ENCODE measurements at places on chromosomes 16 and 17.

DNA sequence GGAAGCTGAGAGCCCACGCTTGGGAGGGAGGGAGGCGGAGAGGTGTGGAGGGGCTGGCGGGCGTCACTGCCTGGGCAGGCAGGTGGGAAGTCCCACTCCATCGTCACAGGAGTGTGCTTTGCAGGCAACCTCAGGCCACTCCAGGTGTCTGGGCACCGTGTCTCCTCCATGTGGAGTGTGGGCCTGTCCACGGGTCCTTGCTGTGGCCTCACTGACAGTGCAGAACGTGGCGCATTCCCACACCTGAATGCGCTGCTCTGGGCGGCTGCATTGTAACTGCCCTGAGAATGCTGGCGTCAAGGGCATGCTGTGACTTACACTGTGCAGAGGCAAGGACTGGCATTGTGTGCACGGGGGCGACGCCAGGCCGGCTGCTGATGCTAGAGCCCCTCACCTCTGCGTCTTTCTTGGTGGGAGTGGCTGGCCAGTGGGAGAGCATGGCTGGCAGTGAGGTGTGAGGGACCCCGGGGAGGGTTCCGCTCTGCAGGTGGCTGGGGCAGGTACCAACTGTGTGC, 66.4 kb downstream of the BANP start:
- DNase-seq = no peak
- no peaks in the 10 kb centered on the region for H3K27me3 ChIP-seq
- no peaks in the 10 kb centered on the region for H3K4me1 ChIP-seq

DNA sequence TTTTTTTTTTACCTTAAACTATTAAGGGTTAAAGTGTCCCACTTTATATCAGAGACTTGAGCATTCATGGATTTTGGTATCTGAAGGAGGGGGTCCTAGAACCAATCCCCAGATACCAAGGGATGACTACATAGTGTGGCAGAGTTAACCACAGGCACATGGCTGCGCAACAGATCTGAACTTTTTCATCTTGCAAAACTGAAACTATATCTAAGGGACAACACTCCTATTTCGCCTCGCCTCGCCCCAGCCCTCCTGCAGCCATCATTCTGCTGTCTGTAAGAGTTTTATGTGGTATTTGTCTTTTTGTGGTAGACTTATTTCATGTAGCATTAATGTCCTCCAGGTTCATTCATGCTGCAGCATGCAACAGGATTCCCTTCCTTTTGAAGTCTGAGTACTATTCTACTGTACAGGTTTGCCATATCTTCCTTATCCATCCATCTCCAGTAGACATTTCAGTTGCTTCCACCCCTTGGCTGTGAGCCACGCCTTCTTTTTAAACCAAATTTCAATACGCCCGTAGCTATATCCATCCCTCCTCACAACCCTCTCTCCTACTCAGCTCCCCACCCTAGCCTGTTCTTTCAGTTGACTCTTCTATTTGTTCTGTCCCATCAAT, 53.2 kb downstream of the AMFR start:
- H3K4me1 ChIP-seq = peaks cover 16% of the 10 kb centered on the region
- no peak overlapping the region for H3K4me3 ChIP-seq
- H3K36me3 ChIP-seq = peaks cover 21% of the 10 kb centered on the region
- no peak overlapping the region for H3K27ac ChIP-seq
- no peaks in the 10 kb centered on the region for H3K27me3 ChIP-seq
- no peak for DNase-seq

GRCh38 chr16:56625140-56625942, at the start of gene MT1E:
Gene MT1E, plus strand, starts transcription at chr16:56625781. Its CDS starts 71 bp downstream, at chr16:56625852.
- H3K36me3 ChIP-seq = no peaks in the 10 kb centered on the region
- no peaks in the 10 kb centered on the region for H3K27me3 ChIP-seq
- peak; percentile 97 for DNase-seq
- peaks cover 4% of the 10 kb centered on the region for H3K4me1 ChIP-seq

- H3K36me3 ChIP-seq = no peaks in the 10 kb centered on the region
- peak; percentile 32 for DNase-seq
These were observed 6.2 kb downstream of the MPP2 start for GRCh38 chr17:43900858-43901754.

DNA sequence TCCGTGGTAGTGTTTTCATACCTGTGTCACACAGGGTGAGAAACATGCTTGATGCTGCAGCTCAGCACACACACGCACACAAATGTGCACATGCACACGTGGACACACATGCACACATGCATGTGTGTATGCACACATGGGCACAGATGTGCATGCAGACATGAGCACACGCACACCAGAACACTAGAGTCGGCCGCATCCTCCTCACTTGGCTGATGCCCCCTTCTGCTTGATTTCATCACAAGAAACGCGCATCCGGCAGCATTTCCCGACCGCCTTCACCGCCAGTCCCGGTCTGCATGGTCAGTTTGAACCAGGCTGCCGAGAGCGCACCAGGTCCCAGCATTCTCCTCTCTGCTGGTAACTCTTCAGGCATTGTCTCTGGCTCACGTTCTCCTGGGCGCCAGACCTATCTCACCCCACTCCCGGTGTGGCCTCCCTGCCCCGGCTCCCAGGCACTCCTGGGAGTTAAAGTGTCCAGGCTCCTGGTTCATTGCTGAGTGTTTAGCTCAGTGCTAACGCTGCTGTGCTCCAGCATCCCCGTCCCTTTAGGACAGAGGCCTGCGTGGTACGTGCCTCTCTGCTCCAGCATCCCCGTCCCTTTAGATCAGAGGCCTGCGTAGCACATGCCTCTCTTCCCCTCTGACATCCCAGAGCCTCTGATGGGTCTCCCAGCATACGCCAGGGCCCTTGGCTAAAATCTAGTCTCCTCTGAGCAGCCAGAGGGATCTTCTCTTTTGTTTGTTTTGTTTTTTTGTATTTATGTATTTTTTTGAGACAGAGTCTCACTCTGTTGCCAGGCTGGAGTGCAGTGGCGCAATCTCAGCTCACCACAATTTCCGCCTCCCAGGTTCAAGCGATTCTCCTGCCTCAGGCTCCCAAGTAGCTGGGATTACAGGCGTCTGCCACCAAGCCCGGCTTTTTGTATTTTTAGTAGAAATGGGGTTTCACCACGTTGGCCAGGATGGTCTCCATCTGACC, 16.0 kb downstream of the BAIAP2 start:
- H3K4me1 ChIP-seq = no peaks in the 10 kb centered on the region
- H3K36me3 ChIP-seq = no peaks in the 10 kb centered on the region
- H3K27me3 ChIP-seq = no peaks in the 10 kb centered on the region

GRCh38 chr17:8976638-8977037, 11.1 kb upstream of the PIK3R5 start:
- no peak overlapping the region for H3K27ac ChIP-seq
- H3K4me1 ChIP-seq = no peaks in the 10 kb centered on the region
- H3K4me3 ChIP-seq = no peak overlapping the region
- DNase-seq = no peak
- no peaks in the 10 kb centered on the region for H3K27me3 ChIP-seq

GRCh38 chr17:64448665-64449512, at the start of gene MILR1:
Gene MILR1, plus strand, starts transcription at chr17:64449115. Its CDS starts 54 bp downstream, at chr17:64449169.
- peak within 1 kb of the TSS; percentile 87 for H3K27ac ChIP-seq
- no peaks in the 10 kb centered on the region for H3K27me3 ChIP-seq
- peaks cover 21% of the 10 kb centered on the region for H3K4me1 ChIP-seq
- no peaks in the 10 kb centered on the region for H3K36me3 ChIP-seq
- peak; percentile 93 for DNase-seq

DNA sequence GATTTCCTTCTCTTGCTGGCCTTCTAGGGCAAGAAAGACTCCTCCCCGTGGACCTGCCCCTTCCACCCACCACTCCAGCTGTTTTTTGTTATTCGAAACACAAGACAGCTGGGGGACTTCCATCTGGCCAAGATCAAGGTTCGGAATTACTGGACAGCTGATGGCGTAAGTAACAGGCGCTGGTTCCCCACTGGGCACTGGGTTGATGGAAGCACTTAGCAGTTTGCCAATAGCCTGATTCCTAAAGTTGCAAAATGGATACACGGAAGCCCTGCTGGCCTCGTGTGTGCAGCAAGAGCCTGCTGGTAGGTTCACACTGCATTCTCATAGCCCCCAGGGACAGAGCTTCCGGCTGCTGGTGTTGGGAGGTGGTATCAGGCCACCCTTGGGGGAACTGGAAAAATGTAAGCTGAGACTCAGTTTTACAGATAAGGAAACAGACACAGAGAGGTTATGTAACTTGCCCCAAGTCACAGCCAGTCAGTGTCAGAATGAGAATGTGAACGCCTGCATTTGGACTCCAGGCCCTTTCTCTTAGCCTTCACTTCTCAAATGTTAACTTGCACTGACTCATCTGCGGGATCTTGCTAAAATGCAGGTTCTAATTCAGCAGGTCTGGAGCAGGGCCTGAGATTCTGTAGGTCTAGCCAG, 171.7 kb downstream of the KATNIP start:
- H3K36me3 ChIP-seq = 0 out of 2 replicates have a peak, but pooled peaks cover 3% of the 10 kb centered on the region
- peak; percentile 81 for DNase-seq
- no peak overlapping the region for H3K4me3 ChIP-seq
- H3K4me1 ChIP-seq = peaks cover 14% of the 10 kb centered on the region

DNA sequence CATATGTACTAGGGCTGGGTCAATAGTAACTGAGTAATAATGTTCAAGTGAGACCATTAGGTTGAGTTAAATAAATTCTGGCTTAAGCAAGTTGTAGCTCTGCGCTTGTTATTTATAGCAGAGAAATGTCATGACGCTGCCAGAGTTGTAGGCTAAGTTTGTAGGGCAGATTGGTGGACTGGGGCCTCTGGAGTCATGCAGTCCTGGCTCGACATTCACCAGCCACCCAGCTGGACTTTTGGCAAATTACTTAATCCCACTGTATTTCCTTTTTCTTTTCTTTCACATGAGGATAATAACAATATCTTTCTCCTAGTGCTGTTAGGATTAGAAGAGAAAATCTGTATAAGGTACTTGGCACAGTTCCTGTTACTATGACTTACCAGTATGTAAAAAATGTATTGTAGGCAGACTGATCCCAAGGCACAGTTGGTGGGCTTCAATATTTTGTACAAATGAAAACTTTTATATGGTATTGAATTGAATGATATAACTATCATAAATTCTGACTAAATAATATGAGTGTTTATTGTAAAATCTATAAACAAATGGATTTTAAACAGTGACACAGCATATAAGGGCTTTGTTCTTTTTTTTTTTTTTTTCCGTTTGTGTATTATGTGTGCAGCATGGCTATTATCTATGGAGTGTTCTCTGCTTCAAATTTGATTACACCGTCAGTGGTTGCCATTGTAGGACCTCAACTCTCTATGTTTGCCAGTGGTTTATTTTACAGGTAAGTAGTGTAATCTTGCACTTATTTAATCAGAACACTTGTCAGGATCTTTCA, 2.6 kb downstream of the MFSD11 start:
- H3K4me1 ChIP-seq = peaks cover 17% of the 10 kb centered on the region
- DNase-seq = peak; percentile 25
- no peak overlapping the region for H3K4me3 ChIP-seq

DNA sequence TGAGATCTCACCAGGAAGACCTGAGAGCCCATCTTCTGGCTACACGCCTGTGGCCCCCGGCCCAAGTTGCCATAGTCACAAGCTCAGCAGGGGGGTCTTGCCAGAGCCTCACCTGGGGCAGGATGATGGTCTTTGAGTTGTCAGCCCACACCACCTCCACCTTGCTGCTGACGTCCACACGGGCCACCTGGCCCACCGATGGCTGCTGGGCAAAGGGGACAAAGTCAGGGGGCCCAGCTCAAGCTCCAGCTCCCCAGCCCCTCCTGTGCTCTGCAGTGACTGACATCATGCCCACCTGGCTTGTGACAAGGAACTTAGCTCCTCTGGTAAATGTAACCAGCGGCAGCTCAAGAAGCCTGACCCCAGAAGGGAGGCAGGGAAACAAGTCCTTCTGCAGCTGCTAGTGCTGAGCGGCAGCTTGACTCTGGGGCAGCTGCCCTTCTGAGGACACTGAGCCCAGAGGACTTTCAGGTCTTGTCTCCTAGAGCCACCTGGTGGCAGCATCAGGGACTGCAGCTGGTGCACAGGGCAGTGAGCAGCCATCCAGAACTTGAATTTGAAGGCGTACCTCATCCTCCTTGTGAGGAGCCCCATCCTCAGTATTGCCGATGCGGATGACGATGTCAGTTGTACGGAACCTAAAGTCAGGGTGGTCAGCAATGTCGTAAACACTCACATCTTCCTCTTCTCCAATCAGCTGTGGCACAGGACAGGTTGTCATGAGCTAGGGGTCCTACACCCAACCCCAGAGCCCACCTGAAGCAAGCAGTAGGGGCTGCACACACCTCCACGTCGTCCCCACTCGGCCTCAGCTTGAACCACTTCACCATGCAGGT, 13.5 kb downstream of the SPHK1 start:
- peak; percentile 87 for DNase-seq
- no peaks in the 10 kb centered on the region for H3K4me1 ChIP-seq
- H3K36me3 ChIP-seq = peaks cover 6% of the 10 kb centered on the region
- no peak overlapping the region for H3K27ac ChIP-seq

DNA sequence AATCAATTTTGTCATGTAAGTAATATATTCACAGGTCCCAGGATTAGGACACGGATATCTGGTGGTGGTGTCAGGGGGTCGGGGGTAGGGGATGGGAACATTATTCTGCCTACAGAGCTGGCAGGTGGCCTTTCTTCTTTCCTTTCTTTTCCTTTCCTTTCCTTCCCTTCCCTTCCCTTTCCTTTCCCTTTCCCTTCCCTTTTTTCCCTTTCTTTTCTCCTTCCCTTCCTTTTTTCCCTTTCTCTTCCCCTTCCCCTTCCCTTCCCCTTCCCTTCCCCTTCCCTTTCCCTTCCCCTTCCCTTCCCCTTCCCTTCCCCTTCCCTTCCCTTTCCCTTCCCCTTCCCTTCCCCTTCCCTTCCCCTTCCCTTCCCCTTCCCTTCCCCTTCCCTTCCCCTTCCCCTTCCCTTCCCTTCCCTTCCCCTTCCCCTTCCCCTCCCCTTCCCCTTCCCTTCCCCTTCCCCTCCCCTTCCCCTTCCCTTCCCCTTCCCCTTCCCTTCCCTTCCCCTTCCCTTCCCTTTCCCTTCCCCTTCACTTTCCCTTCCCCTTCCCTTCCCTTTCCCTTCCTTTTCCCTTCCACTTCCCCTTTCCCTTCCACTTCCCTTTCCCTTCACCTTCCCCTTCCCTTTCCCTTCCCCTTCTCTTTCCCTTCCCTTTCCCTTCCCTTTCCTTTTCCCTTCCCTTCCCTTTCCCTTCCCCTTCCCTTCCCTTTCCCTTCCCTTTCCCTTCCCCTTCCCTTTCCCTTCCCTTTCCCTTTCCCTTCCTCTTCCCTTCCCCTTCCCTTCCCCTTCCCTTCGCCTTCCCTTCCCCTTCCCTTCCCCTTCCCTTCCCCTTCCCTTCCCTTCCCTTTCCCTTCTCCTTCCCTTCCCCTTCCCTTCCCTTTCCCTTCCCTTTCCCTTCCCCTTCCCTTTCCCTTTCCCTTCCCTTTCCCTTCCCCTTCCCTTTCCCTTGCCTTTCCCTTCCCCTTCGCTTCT, 145.9 kb downstream of the PRKCB start:
- H3K36me3 ChIP-seq = no peaks in the 10 kb centered on the region
- H3K27me3 ChIP-seq = no peaks in the 10 kb centered on the region
- H3K27ac ChIP-seq = no peak overlapping the region
- H3K4me3 ChIP-seq = no peak overlapping the region

GRCh38 chr17:59746849-59747445, 39.5 kb downstream of the VMP1 start:
- peak; percentile 78 for DNase-seq
- no peaks in the 10 kb centered on the region for H3K36me3 ChIP-seq
- no peak overlapping the region for H3K27ac ChIP-seq
- peaks cover 2% of the 10 kb centered on the region for H3K4me1 ChIP-seq
